ENCODE measurements at places on chromosomes 12 and 14. TPM values are rescaled to one million over a fixed set of nuclear protein-coding genes. Genes with fewer than 3 reads are reported as not detected.

DNA sequence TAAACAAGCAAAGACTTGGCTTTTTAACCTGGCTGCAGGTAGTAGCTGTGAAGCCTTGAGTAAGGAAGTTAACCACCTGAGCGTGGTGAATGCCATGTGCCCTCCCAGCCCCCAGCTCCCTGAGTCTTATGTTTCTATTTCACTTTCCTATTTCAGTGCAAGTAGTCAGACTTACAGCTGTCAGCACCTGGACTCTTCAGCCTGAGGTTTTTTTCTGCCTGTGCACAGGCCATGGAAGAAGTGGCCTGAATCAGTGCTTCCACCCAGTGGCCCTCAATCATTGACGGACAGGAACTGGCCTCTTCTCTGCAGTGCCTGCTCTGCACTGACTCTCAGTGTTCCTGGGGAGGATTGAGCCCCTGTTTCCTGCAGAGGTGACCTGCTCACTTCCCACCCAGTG is 796.4 kb downstream of the MED13L start:
- DNase-seq: no peak

- no peak for DNase-seq
These were observed 34.7 kb downstream of the KICS2 start for GRCh38 chr12:64187370-64187769.

DNA sequence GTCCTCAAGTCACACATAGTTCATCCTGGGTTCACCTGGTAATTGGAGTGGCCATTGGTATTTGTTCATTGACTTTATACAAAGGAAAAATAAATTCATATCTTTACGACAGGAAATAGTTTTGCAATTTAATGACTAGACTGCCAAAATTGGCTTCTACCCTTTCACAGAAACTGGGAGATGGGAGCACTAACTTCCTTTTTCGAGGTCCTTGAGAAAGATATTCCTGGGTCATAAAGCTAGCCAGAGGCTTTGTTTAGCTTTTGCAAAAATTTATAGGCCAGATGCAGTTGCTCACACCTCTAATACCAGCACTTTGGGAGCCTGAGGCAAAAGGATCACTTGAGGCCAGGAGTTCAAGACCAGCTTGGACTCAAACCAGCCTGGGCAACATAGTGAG is 10.2 kb upstream of the OR11G2 start:
- no peak for DNase-seq

GRCh38 chr12:69633061-69633460 is 22.4 kb upstream of the LRRC10 start:
- DNase-seq: no peak

GRCh38 chr14:24971255-24971654 is 78.7 kb downstream of the STXBP6 start:
- no peak for DNase-seq

DNA sequence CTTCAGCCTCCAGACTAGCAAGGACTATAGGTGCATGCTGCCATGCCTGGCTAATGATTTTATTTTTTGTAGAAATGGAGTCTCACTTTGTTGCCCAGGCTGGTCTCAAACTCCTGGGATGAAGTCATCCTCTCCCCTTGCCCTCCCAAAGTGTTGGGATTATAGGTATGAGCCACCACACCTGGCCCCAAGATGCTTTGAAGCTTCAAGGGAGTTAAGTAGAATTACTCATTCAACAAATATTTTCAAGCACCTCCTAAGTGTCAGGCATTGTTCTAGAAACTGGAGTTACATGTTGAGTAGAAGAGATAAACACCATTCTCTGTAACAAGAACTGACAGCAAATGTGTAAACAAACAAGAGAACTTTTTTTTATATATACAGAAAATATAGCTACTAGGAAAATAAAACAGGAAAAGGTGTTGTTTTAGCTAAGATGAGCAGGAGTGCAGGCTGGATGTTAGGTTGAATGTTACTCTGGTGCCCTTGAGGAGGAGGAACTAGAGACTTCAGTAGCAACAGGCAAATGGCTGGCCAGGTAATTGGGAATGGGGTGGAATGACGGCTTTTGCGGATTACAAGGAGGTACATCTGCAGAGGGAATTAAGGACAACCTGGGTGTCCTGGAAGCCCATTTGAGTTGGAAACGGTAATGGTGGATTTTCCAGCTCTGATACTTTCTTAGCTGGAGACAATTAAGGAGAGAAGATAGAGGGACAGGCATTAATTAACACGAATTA is 32.0 kb upstream of the CFAP54 start:
- no peak for DNase-seq

The RNASE1 gene
- polyA plus RNA-seq: not detected

- DNase-seq: no peak
These were observed 7.5 kb upstream of the ETFBKMT start for GRCh38 chr12:31651893-31652521.

DNA sequence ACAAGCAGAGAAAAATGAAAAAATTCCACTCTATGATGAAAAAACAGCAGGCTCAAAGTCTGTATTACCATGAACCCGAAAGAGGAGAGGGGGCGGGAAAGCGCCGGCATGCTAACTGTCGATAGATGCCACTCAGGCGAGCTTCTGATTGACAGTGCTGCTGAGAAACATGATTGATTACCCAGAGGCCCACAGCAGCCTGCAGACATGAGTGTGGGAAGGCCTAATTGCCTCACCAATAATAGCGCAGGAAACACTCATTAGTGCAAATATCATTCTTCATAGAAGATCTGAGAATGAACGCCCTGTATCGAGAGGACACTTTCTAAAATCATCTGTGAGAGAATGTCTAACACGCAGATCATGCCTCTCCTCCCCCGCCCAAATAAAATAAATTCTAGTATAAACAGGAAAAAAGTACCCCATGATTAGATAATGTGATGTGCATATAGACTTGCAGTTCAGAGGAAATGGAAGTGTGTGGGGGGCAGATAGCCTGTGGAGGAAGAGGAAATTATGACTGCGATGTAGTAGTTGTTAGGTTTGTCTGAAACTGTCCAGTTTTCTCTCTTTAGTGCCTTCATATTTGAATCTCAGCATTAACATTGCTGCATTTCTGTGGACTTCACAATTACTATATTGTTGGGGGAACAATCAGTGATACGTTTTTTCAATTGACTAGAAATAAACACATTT is 15.6 kb downstream of the TPH2 start:
- DNase-seq: no peak

The ESPL1 gene
- not detected for polyA plus RNA-seq

The DYNLL1 gene
- 197 TPM for polyA plus RNA-seq

- no peak for DNase-seq
These were observed 484 bp downstream of the RIC8B start for GRCh38 chr12:106774808-106775524.

DNA sequence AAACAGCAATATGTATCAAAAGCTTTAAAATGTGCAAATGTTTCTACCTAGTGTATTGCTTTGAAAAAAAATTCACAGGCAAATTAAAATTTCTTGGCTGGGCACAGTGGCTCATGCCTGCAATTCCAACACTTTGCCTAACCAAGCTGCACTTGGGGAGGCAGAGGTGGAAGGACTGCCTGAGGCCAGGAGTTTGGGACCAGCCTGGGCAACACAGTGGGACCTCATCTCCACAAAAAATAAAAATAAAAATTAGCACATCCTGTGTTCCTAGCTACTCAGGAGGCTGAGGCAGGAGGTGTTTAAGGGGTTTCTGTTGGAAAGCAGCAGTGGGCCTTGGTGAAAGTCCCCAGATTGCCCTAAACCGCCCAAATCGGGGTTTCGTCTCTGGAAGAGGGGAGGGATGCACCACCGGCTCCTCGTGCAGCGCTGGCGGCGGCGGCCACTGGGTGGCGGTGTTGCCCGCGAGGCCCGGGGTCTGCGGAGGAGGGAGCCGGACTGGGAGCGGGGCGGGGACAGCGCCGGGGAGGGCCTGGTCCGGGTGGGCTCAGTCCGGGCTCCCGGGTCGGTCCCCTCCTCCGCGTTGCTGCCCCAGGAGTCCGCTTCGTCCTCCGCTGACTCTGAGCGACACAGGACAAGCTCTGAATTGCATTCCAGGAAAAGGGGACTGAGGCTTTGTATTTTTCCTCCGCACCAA is 265.6 kb downstream of the AACS start:
- peak; percentile 72 for DNase-seq

The C12orf54 gene
- polyA plus RNA-seq: not detected

- no peak for DNase-seq
These were observed 93.9 kb downstream of the FAR2 start for GRCh38 chr12:29242921-29243431.

- no peak for DNase-seq
These were observed 1.3 kb downstream of the MDGA2 start for GRCh38 chr14:47674148-47674542.

The TAOK3 gene
- polyA plus RNA-seq: 78.8 TPM

GRCh38 chr14:77303417-77304156 is 17.1 kb downstream of the POMT2 start:
- peak; percentile 49 for DNase-seq

The TMEM229B gene
- polyA plus RNA-seq: 30.9 TPM

DNA sequence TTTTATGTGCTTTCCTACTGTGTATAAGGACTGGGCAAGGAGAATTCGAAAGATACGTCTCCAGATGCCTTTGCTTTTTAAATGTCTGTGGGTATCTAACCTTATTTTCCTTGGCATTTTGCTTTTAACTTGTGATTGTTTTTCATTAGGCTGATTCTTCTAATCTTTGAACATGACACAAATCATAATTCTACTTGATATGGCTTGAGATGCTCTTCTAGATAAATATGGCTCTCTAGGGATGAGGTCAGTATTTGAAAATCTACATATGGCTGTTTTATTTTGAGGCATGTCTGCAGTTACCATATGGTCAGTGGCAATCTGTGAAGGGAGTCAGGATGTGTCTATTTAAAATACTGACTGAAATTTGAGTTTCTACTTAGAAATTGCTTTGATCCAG is 139.2 kb downstream of the SLC2A13 start:
- no peak for DNase-seq

GRCh38 chr12:131093604-131093955 is 139.9 kb downstream of the ADGRD1 start:
- no peak for DNase-seq

The NABP2 gene
- polyA plus RNA-seq: 1.0 TPM

- DNase-seq: no peak
These were observed 217.6 kb downstream of the EFCAB11 start for GRCh38 chr14:89736881-89737280.

The ATP2B1 gene
- polyA plus RNA-seq: 25.0 TPM

The SYNJ2BP gene
- 18.5 TPM for polyA plus RNA-seq

DNA sequence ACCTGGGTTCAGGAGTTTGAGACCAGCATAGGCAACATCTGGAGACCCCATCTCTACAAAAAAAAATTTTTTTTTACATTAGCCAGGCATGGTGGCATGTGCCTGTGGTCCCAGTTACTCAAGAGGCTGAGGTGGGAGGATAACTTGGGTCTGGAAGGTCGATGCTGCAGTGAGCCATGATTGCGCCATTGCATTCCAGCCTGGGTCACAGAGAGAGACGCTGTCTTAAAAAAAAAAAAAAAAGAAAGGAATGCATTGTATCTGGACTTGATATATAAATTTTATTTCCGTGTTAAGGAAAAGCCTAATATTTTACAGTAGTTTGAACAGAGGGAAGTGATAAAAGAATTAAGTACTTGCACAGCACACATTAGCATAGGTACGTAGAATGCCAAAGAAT is 97.2 kb downstream of the ZC3H14 start:
- no peak for DNase-seq

The KRT83 gene
- not detected for polyA plus RNA-seq

The TRPV4 gene
- not detected for polyA plus RNA-seq

DNA sequence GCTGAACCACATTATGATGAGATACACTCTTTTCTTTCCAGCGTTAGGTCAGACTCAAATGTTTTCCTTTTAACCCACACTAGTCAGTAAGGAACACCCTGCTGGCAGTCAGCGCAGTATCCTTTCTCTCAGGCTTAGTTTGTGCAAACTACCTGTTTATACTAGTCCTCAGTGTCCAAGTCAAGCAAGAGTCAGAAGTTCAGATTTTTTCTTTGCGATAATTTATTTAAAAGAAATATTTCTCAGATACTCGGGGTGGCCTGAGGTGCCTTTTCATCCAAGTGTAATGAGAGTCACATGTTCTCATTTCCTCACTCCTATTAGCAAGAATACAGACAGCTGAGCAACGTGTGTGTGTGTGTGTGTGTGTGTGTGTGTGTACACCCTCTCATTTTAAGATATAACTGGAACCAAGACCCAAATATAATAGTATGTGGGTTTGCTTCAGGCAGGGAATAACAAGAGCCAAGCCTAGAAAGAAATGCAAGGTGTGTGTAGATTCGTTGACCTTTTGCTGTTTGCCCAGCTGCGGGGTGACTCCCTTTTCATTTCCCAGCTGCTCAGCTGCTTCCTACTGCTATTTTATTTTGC is 182.7 kb downstream of the KICS2 start:
- no peak for DNase-seq

The ARHGAP9 gene
- polyA plus RNA-seq: 198 TPM

- DNase-seq: no peak
These were observed 49.7 kb upstream of the ARHGAP5 start for GRCh38 chr14:32027255-32027939.

DNA sequence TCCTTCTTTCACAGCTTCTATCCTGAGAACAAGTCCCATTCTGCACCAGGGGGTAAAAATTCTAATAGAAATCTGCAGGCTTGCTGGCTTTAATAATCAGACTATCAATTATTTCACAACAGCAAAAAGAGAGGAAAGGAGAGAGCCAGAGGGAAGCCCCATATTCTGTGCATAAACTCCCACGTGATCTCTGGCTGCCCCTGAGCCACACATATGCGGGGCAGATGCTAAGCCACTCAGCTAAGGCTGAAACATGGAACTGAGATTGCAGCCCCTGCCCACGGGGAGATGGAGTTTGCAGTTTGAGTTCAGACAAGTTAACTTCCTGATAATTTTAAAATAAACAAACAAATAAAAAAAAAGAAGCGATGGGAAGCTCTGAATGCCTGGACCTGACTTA is 254.4 kb upstream of the CCDC196 start:
- no peak for DNase-seq
